ENCODE measurements at places on chromosomes 1 and 21.

- no peaks in the 10 kb centered on the region for H3K36me3 ChIP-seq
- H3K4me1 ChIP-seq, result no peaks in the 10 kb centered on the region
- no peaks in the 10 kb centered on the region for H3K27me3 ChIP-seq
- DNase-seq, result no peak
- no peak overlapping the region for H3K27ac ChIP-seq
Measured at GRCh38 chr1:3337798-3338724, 116.4 kb upstream of the ARHGEF16 start.

GRCh38 chr1:30147188-30147587, 576.2 kb downstream of the MATN1 start:
- no peaks in the 10 kb centered on the region for H3K4me1 ChIP-seq
- H3K36me3 ChIP-seq, result no peaks in the 10 kb centered on the region
- H3K27me3 ChIP-seq, result peaks cover 12% of the 10 kb centered on the region

DNA sequence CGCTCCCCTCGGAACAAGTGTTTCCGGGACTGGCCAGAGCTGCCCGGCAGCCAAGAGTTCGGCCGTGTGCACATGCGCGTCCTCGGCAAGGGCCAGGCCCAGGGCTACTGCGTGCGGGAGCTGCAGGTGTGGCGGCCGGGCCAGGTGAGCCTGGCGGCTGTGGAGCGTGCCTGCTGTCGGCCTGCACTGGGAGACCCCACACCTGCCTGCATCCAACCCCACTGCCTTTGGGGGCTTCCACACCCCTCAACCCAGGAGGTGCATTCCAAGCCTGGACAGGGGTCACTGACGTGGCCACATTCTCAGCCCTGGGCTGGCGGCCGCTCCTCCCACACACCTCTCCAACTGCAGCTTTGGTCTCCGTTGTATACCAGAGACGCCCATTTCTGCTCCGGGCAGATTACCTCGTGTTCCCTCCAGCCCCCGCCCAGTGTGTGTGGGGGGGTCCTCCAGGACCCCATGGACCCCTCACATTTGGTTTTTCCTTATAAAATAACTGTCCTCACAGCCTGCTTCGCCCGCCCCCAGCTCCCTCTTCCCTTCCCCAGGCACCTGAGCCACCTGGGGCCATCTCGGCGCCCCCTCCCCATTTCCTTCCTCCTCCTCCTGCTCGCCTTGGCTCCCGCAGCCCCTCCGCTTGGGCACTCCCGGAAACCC, 6.1 kb downstream of the RNF223 start:
- DNase-seq, result no peak
- peak overlapping the region; percentile 73 for H3K4me3 ChIP-seq
- H3K27ac ChIP-seq, result peak overlapping the region; percentile 30
- peaks cover 26% of the 10 kb centered on the region for H3K4me1 ChIP-seq
- peaks cover 2% of the 10 kb centered on the region for H3K27me3 ChIP-seq
- peaks cover 18% of the 10 kb centered on the region for H3K36me3 ChIP-seq

DNA sequence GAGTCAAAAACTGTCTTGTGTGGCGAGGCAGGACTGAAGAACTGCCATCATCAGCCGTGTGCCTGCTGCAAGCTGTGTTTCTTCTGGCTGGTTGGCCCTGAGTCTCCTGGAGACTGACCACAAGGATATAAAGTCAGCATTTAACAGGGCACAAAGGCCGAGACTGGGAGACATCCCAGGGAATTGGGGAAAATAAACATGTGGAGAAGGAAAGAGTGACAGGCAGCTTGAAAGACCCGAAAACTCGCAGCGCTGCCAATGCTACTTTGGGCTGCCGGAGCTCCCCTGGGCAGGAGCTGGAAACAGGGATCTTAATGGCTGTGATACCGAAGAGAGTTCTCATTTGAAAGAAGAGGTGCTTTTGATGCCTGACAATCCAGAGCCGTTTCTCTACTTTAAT, 125.3 kb upstream of the HMGB4 start:
- H3K36me3 ChIP-seq, result no peaks in the 10 kb centered on the region
- H3K27ac ChIP-seq, result no peak overlapping the region
- H3K4me1 ChIP-seq, result no peaks in the 10 kb centered on the region
- H3K27me3 ChIP-seq, result peaks cover 12% of the 10 kb centered on the region
- no peak for DNase-seq

DNA sequence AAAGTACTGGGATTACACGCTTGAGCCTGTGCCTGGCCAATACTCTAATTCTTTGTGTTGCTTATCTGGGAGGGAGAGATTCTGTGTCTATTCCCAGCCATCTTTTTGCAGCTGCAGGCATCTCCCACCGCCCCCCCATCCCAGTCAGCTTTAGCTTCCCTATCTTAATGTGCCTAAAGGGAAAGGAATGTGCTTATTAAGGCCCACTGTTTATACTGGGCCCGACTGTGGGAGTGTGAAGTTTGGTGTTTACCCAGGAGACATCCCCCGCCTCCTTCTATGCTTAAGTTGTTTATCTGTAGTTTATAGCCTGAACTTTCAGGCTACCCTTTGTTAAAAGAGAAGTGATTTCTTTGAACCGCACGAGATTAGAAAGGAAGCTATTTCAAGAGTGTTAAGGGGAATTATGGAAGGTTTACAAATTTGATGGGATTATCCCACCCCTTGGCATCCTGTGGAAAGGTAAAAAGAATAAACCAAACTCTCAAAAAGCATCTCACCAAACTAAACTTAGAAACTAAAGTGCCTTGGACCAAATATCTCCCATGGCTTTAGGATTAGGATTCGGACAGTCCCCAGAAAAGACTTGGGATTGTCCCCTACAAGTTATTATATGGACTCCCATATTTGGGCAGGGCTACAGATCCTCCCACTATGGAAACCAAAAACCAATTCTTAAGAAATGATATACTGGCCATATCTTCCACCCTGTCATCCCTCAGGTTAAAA, 25.5 kb upstream of the ZNF496 start:
- H3K27ac ChIP-seq, result no peak overlapping the region
- peaks cover 12% of the 10 kb centered on the region for H3K27me3 ChIP-seq

DNA sequence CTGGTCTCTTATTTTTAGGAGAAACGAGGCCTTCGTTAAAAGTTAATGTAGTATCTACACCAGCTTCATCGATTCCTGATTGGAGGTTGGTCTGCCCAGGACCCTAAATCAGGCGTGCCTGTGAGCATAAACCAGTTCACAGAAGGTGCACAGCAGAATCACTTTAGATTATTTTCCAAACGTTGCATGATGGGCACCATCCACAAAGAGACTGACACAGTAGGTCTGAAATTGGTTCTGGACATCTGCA, 256 bp upstream of the TARBP1 start:
- H3K4me3 ChIP-seq, result peak overlapping the region; percentile 66
- H3K27me3 ChIP-seq, result peaks cover 10% of the 10 kb centered on the region
- DNase-seq, result no peak
- H3K27ac ChIP-seq, result peak overlapping the region; percentile 79
- H3K4me1 ChIP-seq, result peaks cover 46% of the 10 kb centered on the region

Data from activated CD8-positive, alpha-beta T cell treated with anti-CD3 and anti-CD28 coated beads for 36 hours (primary cell).